ENCODE measurements at places on chromosomes 2 and 18. TPM values are rescaled to one million over a fixed set of nuclear protein-coding genes. Genes with fewer than 3 reads are reported as not detected.

Gene MYOM1
- polyA plus RNA-seq = 21.6 TPM

Gene SLC9A4
- not detected for polyA plus RNA-seq

Gene CCDC178
- not detected for polyA plus RNA-seq

Gene MYO5B
- 10.3 TPM for polyA plus RNA-seq

Gene VIT
- polyA plus RNA-seq = 0.07 TPM

Gene KCNG2
- 0.03 TPM for polyA plus RNA-seq

Gene HMSD
- 0.14 TPM for polyA plus RNA-seq

Gene GMPPA
- 32.6 TPM for polyA plus RNA-seq

Gene EVX2
- polyA plus RNA-seq = not detected

Gene POTEC
- not detected for polyA plus RNA-seq

Gene ITGB6
- polyA plus RNA-seq = 0.03 TPM

Gene DHRS9
- 0.25 TPM for polyA plus RNA-seq

Gene EPAS1
- polyA plus RNA-seq = 70.7 TPM

Gene TUBA3E
- polyA plus RNA-seq = 0.05 TPM

Gene GNAL
- 0.78 TPM for polyA plus RNA-seq

Gene REG3A
- polyA plus RNA-seq = 0.15 TPM

Gene IL36B
- polyA plus RNA-seq = not detected

Gene IKZF2
- polyA plus RNA-seq = 1.1 TPM

Gene PAX3
- polyA plus RNA-seq = not detected

Gene NEB
- 0.37 TPM for polyA plus RNA-seq

Gene SULT1C2
- polyA plus RNA-seq = 0.07 TPM

Gene SPHKAP
- polyA plus RNA-seq = not detected

Gene LYPD6B
- polyA plus RNA-seq = 0.13 TPM

Gene LCT
- polyA plus RNA-seq = not detected

Gene ALK
- polyA plus RNA-seq = not detected

Gene TWIST2
- polyA plus RNA-seq = not detected

Gene SNORC
- polyA plus RNA-seq = 2.4 TPM

Gene PTCD3
- polyA plus RNA-seq = 25.5 TPM

Gene CDH19
- polyA plus RNA-seq = 1.3 TPM
